AG04449 (cell line): ENCODE measurements at places on chromosomes 7 and 10.

DNA sequence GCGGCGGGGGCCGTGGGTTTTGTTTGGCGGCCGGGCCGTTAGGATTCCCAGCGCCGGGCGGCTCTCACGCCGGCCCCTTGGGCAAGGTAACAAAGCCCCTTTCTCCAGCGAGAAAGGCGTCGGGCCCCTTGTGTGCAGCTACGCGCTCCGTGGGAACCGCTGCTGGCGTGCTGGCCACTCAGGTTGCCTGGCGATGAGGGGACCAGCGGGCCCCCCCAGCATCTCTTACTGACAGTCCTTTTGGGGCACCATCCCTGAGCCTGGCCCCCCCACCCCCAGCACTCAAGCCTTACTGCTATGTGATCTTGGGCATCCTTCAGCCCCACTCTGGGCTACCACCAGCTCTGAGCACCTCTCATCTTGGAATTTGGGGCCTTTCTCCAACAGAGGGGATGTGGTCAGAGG, 1.8 kb downstream of the LFNG start:
- DNase-seq, result no peak

DNA sequence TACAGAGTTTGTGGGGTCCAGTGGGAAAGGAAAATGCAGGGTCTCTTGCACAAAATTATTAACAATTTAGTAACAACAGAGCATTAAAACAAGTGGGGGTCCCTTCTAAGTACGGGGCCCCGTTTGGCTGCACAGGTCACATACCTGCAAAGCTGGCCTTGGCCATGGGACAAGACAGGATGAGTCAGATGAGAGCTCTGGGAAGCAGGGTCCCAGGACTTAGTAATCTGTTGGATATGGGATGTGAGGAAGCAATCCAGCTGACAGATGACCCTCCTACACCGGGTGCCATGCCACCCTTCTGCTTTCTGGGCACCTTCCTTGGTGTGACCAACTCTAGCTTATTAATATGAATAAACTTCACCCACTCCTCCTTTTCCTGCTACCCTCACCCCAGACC, 3.2 kb upstream of the DUSP5 start:
- no peak for DNase-seq

- no peak for DNase-seq
Observed at GRCh38 chr10:100566561-100566960, 30.8 kb downstream of the HIF1AN start.

DNA sequence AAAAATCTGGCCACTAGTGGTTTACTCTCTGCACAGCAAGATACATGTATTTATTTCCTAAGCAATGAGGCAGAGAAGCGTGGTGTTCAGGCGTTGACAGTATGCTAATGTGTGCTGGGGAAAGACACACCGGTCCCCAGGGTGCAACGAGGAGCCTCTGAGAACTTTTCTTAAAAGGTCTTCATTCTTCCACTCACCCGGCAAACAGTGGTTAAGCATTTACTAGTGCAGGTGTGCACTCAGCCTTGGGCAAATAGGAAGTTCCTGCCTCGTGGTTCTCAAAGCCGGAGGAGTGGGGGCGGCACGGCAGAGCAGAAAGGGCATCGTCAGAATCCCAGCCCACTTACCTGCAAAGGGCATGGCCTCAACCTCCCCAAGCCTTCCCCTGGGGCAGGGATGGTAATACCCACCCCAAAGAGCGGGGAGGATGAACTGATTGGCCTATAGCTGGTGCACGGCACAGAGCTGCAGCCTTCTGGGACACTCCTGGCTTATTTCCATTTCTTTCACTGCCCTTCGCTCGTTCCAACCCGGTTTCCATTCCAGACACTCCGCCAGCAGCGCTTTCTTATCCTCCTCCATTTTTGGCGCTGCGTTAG, 184.3 kb upstream of the CTBP2 start:
- no peak for DNase-seq

- peak; percentile 70 for DNase-seq
Observed at GRCh38 chr7:155166673-155167370, 96.7 kb downstream of the HTR5A start.

- no peak for DNase-seq
Observed at GRCh38 chr7:37732253-37732652, 48.7 kb downstream of the GPR141 start.

DNA sequence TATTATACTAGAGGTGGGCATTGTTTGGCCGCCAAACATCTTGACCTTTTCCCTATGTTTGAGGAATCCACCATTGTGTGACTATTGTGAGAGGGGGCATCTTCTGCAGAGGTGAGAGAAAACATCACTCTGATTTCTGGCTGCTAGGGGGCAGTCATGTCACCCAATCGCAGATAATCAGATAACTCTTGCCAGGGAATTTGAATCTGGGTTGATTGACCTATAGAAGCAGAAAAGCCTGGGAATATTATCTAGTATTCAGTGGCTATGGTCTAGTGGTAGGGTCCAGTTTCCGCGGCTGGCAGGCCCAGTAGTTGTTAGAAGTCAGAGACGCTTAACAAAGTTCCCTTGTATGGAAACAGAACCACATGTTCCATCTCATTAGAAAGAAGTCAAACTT, 808.5 kb downstream of the PHTF2 start:
- DNase-seq, result no peak

DNA sequence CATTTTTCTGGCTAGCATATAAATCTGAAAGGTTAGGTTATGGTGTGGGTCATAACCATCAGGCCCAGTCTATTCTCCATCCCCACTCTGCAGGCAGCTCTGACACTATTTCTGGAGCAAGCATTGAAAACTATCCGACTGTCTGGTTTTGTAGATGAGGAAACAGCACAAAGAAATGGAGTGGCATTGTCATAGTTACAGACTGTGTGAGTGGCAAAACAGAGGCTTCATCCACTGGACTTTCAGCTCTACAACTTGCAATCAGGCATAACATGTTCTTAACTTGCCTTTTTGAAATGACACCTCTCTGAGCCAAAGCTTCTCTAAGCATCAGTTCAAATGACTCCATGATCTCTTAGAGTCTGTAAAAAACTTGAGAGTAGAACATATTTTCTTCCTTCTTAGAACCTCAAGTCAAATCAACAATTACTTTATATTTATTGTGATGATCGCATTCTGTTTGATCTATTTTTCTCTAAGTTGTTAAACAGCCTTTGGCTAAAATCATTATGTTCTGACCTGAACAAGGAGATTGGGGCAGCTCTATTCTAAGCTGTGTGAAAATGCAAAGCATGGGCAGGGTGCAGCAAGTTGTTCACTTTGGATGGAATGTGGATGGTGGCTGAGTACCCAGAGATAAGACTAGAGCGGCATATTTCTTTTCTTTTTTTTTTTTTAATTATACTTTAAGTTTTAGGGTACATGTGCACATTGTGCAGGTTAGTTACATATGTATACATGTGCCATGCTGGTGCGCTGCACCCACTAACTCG, 68.5 kb downstream of the LRRC4 start:
- no peak for DNase-seq

GRCh38 chr10:48957361-48958151, 17.9 kb upstream of the LRRC18 start:
- DNase-seq, result no peak

- DNase-seq, result no peak
Observed at GRCh38 chr7:5667391-5667790, 114.1 kb downstream of the RNF216 start.

GRCh38 chr10:122057841-122058413, 69.0 kb downstream of the TACC2 start:
- DNase-seq, result no peak

- DNase-seq, result no peak
Observed at GRCh38 chr10:5457741-5458140, 41.6 kb downstream of the CALML5 start.

DNA sequence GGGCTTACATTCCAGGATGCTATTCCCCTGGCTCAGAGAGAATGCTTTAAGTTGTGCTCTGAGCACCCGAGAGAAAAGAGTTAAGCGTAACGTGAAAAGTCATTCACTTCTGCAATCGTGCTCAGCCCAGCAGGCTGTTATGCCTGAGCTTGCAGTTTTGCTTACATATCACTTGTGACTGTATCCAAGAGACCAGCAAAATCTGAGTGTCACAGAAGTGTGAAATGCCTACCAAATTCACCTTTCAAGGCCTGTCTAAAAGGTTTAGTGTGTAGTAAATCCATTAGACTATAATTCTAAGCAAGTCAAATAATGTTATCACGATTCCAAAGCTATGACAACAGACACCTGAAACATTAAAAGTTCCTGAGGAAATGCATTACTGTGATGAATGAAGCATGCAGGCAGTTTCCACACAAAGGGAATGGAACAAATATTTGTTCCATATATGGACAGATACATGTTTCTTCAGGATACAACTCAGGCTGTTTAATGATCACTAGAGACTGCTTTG, 20.1 kb downstream of the ITGB1 start:
- DNase-seq, result no peak

DNA sequence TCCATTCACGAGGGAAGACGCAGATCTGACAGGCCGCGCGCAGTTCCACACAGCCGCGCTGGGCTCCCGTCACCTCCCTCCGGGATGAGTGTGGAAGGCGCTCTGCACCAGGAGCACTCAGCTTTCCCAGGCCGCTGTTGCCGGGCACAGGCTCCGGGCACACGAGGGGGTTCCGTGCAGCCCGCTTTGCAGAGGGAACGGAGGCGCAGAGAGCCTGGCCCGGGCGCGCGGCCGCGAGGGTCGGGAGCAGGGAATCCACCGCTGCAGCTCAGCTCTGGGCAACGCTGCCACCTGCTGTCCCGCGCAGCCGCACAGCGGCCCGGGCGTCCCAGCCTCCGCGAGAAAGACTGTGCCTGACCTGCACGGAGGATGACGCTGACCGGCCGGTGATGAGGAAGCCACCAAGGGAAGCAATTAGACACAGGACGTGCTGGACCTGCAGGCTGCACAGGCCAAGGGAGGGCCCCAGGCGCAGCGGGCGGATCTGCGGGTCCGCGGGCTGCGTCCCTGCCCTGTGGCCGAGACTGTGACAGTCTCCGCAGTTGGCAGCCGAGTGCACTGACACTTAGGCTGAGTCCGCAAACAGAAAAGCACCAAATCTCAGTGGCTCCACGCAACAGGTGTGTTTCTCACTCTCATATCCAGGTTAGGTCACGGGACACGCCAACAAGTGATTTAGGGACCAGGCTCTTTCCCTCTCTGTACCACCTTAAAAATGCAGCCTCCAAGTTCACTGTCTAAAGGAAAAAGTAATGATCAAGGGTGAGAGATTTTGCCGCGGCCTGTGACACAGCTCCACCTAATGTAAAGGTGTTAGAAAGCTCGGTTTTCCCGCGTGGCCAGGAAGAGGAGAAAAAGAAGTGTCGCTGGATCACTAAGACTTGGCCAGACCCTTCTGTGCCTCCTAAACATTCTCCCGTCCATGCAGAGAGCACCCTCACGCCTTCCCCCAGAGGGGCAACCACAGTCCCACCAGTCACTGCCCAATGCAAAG, 94.5 kb downstream of the SEC61G start:
- no peak for DNase-seq

DNA sequence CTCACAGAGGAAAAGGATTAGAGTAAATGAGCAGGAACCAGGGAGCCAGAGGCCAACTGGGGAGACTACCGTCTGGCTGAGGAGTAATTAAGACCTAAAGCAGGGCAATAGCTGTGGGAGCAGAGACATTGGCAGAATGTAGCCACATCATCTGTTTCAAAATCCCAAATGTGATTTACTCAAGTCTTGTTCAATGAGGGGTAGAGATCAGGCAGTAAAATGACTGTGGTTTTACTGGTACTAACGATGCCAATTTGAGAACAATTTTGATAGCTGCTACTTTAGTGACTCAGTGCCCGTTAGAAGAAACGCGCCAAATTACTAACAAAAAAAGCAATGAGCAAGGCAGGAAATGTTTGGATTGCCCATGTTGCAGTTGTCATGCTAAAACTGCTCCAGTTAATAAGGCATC, 12.7 kb upstream of the MIOS start:
- peak; percentile 92 for DNase-seq

DNA sequence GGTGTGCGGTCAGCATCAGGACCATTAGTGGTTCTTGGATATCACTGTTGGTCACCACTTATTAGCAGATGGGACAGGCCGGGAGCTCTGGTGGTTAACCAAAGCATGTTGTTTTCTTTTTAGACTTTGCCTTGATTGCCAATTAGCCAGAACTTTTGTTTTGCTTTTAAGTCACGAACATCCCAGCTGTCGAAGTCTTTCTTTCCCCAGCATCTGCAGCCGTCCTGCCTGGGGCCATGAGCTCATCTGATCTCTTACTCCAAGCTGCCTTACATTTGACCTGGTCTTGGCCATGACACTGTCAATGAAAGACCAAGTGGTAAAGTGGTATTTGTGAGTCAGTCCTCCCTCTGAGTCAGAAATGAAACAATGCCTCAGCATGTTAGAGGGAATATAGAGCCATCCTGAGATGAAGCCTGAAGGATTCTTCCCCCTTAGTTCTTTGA, 53.9 kb upstream of the CREB5 start:
- peak; percentile 89 for DNase-seq

- no peak for DNase-seq
Observed at GRCh38 chr7:109092268-109092667, 522.6 kb downstream of the DNAJB9 start.

DNA sequence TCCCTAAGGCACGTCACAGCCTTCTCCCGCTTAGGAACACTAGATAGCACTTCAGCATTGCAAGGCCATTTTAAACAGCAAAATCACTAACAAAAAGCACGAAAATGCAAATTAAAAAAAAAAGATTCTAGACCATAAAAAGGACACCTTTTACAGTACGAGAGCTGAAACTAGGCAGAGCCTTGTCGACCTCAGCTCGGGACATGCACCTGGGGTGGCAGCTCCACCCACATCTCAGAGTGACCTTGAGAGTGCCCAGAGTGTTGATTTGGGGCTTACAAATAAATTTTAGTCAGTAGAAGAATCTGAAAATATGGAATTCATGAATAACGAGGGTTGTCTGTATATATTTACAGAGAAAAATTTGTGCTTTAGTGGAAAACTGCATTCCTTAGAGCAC, 1.1 kb downstream of the MRPS24 start:
- DNase-seq, result no peak

GRCh38 chr10:10418387-10418786, 599.3 kb upstream of the CELF2 start:
- DNase-seq, result no peak

GRCh38 chr10:70714245-70714644, 41.9 kb downstream of the ADAMTS14 start:
- no peak for DNase-seq

- DNase-seq, result no peak
Observed at GRCh38 chr7:55400191-55400590, 35.1 kb downstream of the LANCL2 start.

- DNase-seq, result no peak
Observed at GRCh38 chr10:110870823-110871297, 868 bp upstream of the PDCD4 start.
